Kidney (tissue), 22 donors: ENCODE measurements at places on chromosomes 6 and 20.
A peak's percentile ranks its signal among the peaks of the same experiment; 100 is the strongest.

DNA sequence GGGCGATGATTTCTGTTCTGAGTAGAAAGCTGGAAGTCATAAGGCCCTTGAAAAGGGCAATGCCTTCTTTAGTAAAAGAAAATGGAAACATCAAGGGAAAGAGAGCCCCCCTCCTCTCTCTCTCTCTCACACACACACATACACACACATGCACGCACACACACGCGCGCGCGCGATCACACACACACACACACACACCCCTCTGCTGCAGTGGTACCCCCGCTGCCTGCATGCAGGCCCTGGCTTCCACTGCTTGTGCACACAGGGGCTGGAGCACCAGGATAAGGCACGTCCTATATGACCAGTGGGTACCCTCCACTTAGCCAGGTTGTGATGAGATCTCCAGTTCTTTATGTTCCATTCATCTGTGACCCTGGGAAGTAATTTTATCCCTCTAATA is 300.9 kb downstream of the SLC35F1 start:
- DNase-seq = no peak

- no peak for DNase-seq
These were observed 283.4 kb downstream of the TBC1D7 start for GRCh38 chr6:13044896-13045295.

GRCh38 chr6:88492241-88492640 is 326.1 kb upstream of the CNR1 start:
- DNase-seq = no peak

DNA sequence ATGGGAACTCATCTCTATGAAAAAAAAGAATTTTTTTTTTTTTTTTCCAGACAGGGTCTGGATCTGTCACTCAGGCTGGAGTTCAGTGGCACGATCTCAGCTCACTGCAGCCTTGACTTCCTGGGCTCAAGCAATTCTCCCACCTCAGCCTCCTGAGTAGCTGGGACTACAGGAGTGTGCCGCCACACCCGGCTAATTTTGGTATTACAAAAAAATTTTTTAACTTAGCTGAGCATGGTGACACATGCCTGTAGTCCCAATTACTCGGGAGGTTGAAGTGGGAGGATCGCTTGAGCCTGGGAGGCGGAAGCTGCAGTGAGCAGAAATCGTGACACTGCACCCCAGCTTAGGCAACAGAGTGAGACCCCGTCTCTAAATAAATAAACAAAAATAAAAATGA is 7.5 kb downstream of the DEF6 start:
- DNase-seq = no peak

DNA sequence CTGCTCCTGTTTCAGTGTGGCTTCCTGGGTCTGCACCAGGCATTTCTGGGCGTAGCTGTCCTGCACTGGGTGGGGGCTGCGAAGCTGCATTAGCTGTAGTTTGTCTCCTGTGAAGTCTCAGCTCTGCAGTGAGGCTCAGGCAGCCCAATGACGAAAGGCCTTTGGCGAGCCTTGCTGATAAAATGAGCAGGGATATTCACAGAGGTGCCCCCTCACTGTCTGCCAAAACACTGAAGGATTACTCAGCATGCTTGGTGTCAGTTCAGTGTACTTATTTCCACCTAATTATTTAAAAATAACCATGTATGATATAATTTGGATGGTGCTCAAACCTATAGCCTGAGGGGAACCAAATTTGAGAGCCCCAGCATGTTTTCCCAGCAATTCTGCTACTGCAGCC is 73.5 kb downstream of the ECT2L start:
- no peak for DNase-seq

DNA sequence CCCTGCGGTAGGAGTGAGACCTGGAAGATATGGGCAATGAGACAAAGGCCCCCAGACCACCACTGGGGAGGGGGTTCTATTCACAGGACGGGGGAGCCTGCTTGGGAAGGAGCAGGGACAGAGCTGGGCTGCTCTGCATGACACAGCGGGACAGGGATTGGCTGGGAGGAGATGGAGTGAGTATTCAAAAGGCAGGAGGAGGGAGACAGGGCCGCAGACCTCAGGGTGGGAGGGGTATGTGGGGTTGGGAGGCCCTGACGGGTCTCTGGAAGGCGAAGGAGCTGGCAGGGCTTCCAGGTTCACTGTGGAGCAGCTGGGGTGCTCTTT is 60.8 kb upstream of the RPS6KA2 start:
- no peak for DNase-seq

DNA sequence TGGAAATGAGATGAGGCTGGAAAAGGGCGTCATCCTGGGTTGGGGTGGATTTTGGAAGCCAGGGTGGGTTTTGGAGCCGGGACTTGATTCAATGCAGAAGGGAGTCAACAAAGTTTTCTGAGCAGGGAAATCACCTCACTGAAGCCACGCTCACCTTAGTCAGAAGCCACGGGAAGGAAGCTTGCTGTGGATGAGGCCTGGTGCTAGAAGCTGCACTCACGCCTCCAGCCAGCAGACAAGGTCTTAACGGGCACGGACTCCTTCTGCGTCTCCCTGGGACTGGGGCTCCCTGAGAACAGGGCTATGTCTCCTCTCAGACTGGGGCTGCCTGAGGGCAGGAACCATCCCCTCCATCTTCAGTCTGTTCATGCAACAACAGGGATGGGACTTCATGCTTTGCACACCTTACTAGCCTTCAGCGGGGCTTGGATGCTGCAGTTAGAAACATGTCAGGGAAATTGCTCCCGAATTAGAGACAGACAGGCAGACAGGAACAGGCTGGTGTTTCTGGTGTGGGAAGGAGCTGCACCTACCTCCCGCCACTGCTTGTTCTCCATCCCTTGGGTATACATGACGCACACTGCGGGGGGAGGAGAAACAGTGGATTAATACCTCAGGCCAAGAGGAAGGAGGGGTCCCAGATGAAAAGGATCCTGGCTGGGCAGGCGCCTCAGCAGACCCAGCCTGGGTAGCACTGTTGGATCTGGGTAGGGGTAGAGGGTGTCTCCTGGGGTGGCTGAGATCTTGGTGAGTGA is 17.5 kb downstream of the CPNE5 start:
- no peak for DNase-seq

GRCh38 chr6:47536816-47537401 is 59.3 kb downstream of the CD2AP start:
- no peak for DNase-seq

- no peak for DNase-seq
These were observed 66.6 kb downstream of the HIVEP2 start for GRCh38 chr6:142878407-142878806.

GRCh38 chr20:51500311-51500710 is 42.2 kb downstream of the NFATC2 start:
- no peak for DNase-seq

DNA sequence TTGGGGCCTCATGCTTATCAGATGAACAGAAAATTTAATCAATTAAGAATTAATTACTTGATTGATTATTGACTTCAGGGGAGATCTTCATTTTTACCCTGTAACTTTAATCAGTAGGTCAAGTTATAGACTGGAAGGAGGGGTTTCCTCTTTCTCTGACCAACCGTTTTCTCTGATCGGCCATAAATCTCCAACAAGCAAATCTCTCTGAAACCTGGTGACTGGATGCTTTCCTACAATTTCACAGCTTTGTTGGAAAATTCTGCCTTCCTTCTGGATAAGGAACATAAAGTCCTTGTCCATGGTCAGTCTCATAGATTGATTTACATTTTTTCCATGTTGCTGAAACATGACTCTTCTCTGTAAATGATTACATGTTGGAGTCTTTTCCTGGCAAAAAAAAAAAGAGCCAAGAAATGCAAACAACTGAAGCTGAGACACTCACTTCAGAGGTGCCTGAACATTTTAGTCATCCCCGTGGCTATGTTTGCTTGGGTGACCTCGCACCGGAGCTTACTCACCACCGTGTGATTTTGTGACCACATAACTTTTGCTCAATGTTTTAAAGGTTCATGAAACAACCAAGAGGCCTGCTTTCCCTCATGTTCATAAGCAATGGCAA is 31.0 kb downstream of the IRF4 start:
- no peak for DNase-seq

GRCh38 chr6:79608334-79609224 is 22.6 kb upstream of the SH3BGRL2 start:
- no peak for DNase-seq

- DNase-seq = no peak
These were observed 31.3 kb downstream of the SLC22A3 start for GRCh38 chr6:160379466-160379865.

GRCh38 chr20:53409447-53409717 is 184.3 kb downstream of the ZNF217 start:
- DNase-seq = no peak

DNA sequence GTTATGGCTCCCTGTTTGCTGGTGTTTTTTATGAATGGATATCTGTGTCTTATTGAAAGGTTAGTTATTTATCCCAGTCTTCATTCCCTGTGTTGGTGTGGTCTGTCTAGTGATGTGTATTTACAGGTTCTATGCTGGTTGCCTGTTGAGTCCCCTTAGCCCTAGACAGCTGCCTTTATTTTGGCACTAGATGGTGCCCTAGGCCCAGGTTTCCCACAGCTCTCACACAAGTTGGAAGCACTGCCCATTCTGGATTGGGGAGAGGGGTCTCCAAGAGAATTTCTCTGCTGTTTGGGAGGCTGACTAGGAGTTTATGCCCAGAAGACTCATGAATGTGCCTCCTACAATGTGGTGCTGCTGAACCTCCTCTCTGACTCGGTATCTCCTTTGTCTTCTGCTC is 12.4 kb downstream of the GRM1 start:
- DNase-seq = peak; percentile 15
